ENCODE measurements at places on chromosomes 1 and 21.
A peak's percentile ranks its signal among the peaks of the same experiment; 100 is the strongest.

GRCh38 chr21:25735646-25736597, 1.1 kb downstream of the GABPA start:
- peak; percentile 86 for DNase-seq

GRCh38 chr1:154556422-154556821, 2.0 kb downstream of the UBE2Q1 start:
- DNase-seq: no peak

DNA sequence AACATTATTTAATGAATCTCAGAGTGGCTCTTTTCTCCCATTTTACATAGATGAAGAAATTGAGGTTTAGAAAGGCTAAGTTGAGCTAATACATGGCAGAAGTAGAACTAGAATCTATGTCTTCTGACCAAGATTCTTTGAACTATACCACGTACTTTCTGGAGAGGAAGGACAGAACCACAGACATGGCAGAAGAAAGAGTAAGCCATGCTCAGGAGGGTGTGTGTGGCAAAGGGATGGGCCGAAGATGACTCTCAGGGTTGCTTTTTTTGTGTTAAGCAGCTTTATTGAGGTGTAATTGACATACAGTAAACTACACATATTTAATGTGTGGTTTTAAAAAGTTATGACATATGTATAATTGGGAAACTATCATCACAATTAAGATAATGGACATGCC, 69.5 kb downstream of the PEX14 start:
- DNase-seq: no peak

GRCh38 chr21:26064506-26064905, 106.1 kb downstream of the APP start:
- no peak for DNase-seq

GRCh38 chr21:14376854-14377253, 6.1 kb downstream of the HSPA13 start:
- no peak for DNase-seq

GRCh38 chr1:223248001-223248769, 105.1 kb upstream of the TLR5 start:
- DNase-seq: peak; percentile 18

GRCh38 chr1:213689260-213689659, 298.5 kb upstream of the PROX1 start:
- DNase-seq: no peak

DNA sequence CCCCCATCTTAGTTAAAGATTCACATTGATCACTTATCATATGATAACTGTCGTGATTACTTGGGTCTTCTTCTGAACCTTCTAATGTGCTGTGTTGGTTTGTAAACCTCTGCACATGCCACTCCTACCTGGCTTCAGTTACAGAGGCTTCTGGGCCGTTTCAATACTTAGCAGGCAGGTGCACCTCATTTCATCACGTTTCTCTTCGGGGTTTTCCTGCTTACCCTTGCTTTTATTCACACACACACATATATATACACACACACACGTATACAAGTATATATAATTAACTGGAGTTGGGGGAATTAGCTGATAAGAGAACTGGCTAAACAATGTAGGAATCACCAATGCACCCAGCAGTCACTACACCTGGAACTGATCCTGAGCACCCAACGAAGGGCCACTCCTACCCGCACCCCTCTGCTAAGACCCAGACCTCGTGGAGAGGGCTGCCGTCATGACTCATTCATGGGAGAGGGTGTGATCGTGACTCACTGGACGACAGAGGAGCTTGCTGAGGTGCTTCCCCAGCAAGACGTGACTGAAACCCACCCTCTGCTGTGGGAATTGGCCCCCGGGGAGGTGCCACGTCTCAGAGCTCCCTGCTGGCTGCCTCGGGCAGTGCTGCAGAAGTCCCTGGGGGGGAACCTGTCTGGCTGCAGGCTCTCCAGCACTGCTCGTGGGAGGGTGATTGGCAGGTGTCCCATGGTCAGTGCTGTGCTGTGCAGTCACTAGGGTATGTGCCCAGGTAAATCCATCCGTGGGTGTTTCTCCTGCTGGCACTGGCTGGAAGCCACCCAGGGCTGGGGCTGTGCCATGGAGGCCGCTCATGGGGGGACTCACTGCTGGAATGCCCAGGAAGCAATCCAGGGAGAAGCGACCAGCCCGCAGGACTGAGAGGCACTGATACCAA, 166.6 kb downstream of the DYRK1A start:
- peak; percentile 41 for DNase-seq

DNA sequence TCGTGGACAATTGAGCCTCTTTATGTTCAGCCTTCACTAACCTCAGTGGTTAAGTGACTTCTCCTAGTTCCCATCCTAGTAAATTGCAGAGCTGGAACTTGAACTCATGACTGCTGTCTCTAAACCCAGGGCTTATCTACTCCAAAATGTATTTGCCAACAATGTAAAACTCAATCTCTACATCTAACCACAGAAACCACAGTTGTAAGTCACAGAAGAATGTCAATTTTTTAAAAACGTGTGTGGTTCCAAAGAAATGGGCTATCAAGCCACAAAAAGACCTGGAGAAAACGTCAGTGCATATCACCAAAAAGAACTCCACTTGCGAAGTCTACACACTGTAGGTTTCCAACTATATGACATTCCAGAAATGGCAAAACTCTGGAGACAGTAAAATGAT, 172.6 kb upstream of the HMCN1 start:
- DNase-seq: no peak

GRCh38 chr1:61300899-61301298, 218.5 kb downstream of the NFIA start:
- no peak for DNase-seq

DNA sequence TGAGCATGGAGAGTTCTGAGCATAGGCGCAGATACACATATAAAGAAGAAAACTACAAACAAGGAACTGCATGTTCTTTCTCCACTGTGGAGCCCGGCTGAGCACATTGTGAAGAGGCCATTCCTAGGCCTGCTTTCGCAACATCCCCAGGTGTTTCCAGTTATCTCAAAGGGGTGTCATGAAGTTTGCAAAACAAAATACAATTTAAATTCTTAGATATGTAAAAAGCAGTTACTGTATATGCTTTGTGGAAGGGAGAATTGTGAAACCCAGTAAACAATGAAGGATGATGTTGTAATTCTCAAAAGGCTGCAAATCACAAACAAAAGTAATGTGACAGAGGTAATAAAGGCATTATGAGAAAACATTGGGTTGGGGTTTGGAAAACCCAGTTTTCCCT, 98.6 kb upstream of the ZNF644 start:
- DNase-seq: no peak

- no peak for DNase-seq
These were observed 53.9 kb downstream of the CYYR1 start for GRCh38 chr21:26519142-26519541.

DNA sequence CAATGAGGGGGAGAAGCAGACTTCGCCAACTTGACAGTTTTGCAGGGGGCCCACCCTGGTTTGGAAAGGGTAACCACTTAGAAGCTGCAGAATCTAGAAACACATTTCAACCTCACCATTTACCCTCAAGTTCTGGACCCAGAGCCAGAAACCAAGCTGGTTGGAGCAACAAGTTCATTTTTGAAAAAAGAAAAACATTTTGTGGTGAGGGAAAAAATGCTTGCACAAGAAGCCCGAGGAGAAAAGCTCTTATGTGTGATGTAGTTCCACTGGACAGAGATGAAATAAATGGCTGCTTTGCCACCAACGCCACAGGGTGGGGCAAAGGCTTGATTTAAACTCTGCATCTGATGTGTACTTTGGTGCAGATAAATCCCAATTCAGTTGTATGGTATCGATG, 10.6 kb upstream of the NGF start:
- no peak for DNase-seq

DNA sequence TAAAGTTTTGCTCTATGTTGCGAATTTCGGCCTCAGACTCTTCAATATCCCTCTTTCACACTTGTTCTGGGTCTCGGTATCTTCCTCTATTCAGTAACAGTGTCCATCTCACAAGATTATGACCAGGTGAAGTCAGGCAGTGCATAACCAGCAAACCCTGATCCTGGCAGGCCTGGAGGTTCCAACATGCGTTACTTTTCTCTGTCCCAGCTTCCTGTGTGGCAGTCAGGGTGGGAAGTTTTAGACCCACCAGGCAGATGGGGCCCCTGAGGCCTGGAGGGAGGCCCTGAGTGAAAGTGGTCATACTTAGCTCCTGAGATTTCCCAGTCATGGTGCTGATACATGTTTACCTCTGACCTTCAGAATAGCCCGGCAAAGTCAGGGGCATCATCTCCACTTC, 5.1 kb downstream of the TMEM61 start:
- DNase-seq: no peak

DNA sequence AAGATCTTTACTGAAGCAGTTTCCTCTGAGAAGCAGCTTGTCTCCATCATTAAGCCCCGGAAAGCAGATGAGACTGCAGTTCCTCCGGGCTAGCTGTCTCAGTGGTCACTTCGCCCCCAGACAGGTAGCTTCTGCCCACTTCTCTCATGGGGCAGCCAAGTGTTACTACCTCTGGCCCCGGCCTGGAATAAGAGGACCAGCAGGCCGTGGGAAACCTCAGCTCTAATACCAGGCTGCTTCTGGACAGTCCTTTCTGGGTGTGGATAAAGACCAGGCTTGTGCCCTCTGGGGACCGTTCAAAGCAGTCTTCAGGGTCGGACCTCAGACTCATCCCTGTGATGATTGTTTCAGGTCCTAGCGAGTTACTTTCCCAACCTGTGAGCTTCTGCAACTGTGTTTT, 54.8 kb downstream of the RUNX3 start:
- DNase-seq: no peak

- no peak for DNase-seq
These were observed 39.9 kb upstream of the BACH1 start for GRCh38 chr21:29258626-29259338.

DNA sequence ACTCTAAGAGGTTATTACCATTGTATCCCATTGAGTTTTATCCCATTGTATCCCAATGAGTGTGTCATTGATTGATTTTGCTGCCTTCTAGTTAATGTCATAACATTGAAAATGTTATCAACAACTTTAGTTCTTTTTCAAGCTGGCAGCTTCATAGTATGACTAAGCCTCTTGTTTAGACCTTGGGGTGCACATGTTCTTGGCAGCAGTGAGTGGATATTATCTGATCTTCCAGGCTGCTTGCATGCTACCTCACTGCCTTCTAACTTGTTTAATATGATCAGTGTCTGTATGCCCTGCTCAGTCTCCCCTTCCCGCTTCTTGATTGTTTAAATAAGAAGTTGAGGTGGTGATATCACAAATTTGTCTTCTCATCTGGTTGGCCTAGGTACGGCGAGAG, 24.6 kb downstream of the NTPCR start:
- no peak for DNase-seq

GRCh38 chr1:163974120-163974519, 584.9 kb upstream of the PBX1 start:
- no peak for DNase-seq

GRCh38 chr1:16478091-16478490, 36.0 kb downstream of the RNU1-1 start:
- no peak for DNase-seq

DNA sequence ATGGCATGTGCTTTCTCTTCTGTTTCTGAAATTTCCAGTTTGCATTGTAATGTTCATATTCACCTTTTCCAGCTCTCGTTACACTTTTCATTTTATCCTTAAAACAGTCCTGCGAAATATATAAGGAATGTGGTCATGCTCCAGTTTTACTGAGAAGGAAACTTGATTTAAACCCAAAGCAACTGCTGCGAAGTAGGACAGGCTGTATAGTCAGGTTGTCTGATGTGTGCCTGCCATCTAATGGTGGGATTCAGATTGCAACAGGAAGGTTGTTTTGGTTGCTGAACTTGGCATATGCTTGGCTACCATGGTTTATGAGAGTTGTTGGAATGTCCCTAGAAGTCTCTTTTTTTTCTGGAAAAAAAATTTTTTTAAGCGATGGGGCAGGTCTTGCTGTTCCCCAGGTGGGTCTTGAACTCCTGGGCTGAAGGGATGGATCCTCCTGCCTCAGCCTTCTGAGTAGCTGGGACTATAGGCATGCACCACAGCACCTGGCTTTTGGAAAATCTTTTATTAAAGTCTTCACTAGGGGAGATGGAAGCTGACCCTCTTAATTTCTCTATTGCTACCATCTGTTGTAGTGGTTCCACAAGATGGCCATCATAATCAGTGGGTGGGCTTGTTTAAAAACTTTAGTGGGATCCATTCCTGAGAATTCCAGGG, 86.9 kb downstream of the UCK2 start:
- peak; percentile 70 for DNase-seq

GRCh38 chr1:19864570-19865160, 17.5 kb upstream of the OTUD3 start:
- DNase-seq: no peak

- no peak for DNase-seq
These were observed 20.7 kb upstream of the HPCAL4 start for GRCh38 chr1:39711966-39712340.

DNA sequence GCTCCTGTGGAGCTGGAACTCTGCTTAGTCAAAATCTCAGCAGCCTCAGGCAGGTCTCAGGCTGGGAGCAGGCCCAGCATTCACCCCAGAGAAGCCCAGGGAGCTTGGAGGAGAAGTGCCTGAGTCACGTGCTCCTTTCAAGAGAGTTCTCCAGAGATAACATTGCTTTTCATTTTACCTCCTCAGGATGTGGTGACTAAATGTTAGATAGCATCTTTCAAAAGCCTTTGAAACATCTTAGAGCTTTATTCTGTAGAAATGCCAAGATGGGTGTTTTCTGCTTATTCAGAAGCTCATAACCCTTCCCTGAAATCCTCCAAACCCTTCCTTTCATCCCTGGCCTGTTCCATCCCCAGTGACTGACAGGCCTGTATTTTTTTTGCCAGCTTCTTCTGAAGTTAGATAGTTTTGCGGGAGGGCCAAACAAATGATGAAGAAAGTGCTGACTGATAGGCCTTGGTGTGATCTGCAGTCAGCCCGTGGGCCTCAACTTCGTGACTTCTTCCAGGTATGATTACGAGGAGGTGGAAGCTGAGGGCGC, 58.0 kb downstream of the PGM1 start:
- peak; percentile 38 for DNase-seq

DNA sequence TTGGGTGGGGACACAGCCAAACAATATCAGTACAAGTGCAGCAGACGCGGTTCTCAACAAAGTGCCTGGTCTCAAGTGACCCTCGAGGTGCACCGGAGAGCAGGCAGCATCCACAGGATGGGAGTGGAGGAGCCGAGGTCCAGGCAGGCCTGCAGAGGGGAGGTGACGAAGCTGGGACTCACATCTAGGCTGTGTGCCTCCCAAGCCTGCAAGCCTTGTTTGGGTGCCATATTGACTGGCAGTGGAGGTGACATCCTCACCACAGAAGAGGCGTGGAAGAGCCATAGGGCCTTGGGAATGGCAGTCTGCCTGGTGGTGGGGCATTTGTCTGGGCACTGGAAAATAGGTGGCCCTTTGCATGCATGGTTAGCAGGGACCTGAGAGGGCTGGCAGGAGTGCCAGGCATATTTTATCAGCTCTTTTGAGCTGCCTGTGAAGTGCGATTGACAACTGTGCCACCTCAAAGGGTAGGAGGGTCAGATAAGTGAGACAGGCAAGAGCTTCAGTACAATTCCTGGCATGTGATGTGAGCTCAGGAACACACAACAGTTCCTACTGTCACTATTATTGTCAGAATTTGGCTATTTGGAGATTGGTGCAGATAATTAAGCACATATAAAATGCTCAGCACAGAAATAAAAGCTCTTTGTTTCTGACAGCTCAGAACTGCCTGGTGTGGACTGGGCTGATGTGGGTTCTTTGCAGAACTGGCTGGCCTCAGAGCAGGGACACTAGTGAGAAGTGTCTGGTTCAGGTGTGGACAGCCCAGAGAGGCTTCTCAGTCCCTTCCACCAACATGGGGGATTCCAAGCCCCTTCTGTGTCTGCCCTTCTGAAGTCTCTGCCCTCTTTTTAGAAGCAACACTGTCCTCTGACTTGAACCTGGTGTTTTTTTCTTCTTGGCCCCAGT, 347.6 kb upstream of the AJAP1 start:
- DNase-seq: no peak

- no peak for DNase-seq
These were observed 16.7 kb downstream of the KDM4A start for GRCh38 chr1:43666608-43667007.

- DNase-seq: no peak
These were observed 122.3 kb upstream of the RUNX1 start for GRCh38 chr21:35171385-35171784.
